Activated T-cell treated with anti-CD3 and anti-CD28 coated beads for 1 hour (primary cell): ENCODE measurements at places on chromosomes 13 and 19.

DNA sequence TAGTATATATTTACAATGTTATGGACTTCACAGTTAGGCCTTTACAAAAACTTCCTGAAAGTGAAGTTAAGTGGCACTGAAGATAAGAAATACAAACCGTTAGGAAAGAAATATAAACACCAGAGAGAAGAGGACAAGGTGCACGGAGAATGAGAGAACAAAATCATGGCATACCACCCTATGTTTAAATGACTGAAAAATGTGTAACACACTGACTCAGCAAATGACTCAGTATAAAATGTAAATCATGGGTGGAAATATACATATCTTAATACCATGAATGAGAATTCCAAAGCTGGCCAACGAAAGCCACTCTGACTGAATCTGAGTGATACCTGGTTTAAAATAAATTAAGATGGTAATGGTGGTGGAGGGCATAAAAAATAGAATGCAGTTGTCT, 260.8 kb downstream of the DNAJC15 start:
- DNase-seq = no peak

DNA sequence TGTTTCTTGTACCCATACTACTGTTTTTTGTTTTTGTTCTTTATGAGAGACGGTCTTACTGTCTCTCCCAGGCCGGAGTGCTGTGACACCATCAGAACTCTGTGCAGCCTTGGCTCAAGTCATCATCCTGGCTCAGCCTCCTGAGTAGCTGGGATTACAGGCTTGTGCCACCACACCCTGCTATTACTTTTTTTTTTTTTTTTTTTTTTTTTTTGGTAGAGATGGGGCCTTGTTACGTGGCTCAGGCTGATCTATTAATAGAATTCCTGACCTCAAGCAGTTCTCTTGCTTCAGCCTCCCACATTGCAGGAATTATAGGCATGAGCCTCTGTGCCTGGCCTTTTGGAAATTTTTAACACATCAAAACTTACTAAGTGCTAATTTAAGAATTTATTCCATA, 2.9 kb upstream of the ZNF304 start:
- DNase-seq = no peak

DNA sequence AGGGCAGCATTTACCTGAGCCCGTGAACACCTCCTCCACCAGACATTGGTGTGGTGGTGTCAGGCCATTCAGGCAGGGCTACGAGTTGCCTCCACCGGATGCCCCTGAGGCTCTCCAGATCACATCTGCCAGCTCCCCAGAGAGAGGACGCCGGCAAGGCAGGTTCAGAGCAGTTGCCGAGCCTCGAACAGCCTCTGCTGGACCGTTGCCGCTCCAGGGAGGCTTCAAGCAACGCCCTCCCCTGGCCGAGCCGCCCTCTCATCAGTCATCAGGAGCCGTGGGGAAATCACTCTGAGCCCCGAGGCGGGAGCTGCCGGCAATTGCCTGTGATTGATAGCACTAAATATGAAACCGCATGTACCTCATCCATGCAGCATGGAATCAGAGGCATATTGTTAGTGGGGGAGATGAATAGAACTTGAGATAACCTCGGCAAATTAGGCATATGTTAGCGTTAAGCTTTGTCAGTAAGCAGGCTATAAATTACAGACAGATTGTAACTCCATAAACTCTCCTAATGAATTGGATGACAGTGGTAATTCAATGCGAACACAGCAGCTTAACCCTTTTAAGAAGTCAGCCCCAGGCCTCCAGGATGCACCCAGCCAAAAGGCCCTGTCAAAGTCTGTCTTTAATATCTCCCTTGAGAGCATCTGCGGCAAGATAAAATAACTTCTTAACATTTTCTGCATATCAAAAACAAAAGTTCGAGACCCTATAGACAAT, 29.8 kb upstream of the SPACA7 start:
- DNase-seq = no peak

- no peak for DNase-seq
Measured at GRCh38 chr13:40231311-40231710, 435.1 kb downstream of the FOXO1 start.

GRCh38 chr19:22945560-22945959, 57.4 kb downstream of the ZNF728 start:
- DNase-seq = no peak

DNA sequence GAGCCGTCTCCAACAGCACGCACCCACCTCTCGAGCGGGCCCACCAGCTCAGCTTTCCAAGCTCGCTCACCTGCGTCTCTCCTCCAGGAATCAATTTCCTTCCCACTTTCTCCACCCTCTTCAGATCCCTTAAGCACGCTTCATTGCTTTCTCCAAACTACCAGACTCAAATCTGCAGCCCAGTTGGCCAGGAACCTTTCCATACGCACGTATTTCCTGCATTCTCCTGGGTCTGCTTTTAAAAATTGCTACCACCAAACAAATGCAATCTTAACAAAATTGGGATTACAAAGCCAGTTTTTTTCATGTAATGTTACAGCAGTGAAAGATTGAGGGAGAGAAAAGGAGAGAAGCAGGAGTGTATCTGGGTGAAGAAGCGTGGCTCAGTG, 1.5 kb downstream of the ENOX1 start:
- DNase-seq = no peak
